H9 (cell line): ENCODE measurements at places on chromosomes 3 and 15. TPM values are rescaled to one million over a fixed set of nuclear protein-coding genes. Genes with fewer than 3 reads are reported as not detected.

DNA sequence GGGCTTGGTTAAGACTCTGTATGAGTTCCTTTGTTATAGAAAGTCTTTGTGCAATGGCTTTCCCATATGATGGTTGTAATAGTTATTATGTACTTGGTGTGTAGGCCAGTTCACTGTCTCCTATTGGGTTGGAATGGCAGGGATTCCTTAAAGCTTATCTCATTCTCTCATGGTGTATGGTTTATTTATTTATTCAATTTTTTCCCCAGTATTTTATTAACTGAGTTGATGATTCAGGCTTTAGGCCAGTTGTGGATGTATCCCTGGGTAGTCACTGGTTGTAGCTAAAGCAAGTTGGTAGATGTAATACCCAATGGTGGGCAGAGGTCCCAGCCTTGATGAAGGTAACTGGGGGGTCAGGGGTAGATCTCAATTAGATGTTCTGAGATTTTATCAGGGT, 349.4 kb downstream of the DOCK3 start:
- DNase-seq: no peak
- H3K4me3 ChIP-seq: no peak overlapping the region
- no peaks in the 10 kb centered on the region for H3K36me3 ChIP-seq
- H3K27ac ChIP-seq: no peak overlapping the region
- no peaks in the 10 kb centered on the region for H3K27me3 ChIP-seq

GRCh38 chr3:86152620-86153019, 838.3 kb downstream of the VGLL3 start:
- H3K4me1 ChIP-seq: no peaks in the 10 kb centered on the region
- no peak overlapping the region for H3K4me3 ChIP-seq
- no peak for DNase-seq
- no peak overlapping the region for H3K27ac ChIP-seq
- no peaks in the 10 kb centered on the region for H3K27me3 ChIP-seq

GRCh38 chr3:103617961-103618360, 1183.1 kb downstream of the ZPLD1 start:
- no peak for DNase-seq
- no peaks in the 10 kb centered on the region for H3K4me1 ChIP-seq
- H3K36me3 ChIP-seq: no peaks in the 10 kb centered on the region

- no peak for DNase-seq
- H3K4me3 ChIP-seq: no peak overlapping the region
- H3K36me3 ChIP-seq: no peaks in the 10 kb centered on the region
Observed at GRCh38 chr3:108106031-108106430, 15.2 kb upstream of the CD47 start.

DNA sequence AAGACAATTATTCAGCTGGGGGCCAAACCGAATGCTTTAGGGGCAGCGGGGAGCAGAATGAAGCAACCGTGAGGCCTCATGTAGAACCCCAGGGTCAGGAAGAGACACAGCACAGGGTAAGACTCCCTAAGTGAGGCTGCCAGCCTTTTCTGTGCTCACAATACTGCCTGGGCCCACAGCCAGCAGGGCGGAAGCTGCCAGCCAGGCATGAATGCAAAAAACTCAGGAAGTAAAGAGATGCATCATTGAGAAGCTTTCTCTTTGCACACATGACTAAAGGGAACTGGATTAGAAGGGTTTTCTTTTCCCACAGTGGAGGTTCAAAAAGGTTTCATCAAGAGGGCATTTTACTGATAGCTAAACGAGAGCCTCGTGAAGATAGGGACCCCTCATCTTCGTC, 33.3 kb downstream of the CA12 start:
- no peaks in the 10 kb centered on the region for H3K4me1 ChIP-seq
- DNase-seq: no peak
- no peaks in the 10 kb centered on the region for H3K27me3 ChIP-seq
- H3K36me3 ChIP-seq: no peaks in the 10 kb centered on the region
- no peak overlapping the region for H3K27ac ChIP-seq
- H3K4me3 ChIP-seq: no peak overlapping the region

DNA sequence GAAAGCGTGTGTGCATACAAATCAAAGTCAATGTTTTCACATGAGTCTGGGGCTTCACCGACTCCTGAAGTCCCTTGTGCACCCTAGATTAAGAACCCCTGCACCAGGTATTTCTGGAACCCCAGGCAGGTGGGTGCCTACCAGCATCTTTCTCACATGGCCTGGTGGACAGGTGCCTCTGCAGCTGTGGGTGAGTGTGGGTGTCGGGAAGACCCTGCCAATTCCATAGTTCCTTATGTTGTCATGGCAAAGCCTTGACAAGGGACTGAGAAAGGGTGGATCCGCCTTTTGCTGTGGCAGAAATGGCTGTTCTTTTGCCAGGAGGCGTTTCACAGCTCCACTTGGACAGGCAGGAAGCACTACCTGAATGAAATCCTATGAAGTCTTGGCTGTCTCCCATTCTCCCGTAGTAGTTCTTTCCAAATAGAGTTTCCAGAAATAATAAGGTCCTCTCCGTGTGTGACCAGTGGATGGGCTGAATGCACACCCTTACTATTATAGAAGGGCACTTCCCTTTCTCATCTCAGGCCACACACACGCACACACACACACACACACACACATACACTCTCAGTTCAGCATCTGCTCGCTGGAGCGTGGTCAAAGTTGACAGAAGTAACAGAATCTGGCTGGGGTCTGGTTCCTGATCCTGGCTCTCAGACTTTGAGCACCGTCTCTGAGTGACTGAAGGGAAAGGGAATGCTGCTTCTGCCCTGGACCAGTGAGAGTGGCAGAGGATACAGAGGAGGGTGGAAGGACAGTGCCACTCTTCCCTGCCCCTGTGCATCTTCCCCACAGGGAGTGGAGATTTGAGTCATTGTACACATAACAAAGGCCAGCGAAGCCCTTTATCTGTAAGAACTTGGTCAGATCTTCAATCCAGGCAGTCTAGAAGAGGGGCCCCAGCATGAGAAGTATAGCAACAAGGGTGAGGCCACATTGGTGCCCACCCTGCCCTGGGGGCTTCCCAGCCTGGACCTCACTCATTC, 38.7 kb downstream of the PDIA5 start:
- H3K4me3 ChIP-seq: no peak overlapping the region
- H3K36me3 ChIP-seq: peaks cover 53% of the 10 kb centered on the region
- DNase-seq: no peak
- H3K27me3 ChIP-seq: no peaks in the 10 kb centered on the region
- H3K4me1 ChIP-seq: no peaks in the 10 kb centered on the region

GRCh38 chr3:14844386-14845170, 25.8 kb downstream of the FGD5 start:
- H3K4me1 ChIP-seq: peaks cover 15% of the 10 kb centered on the region; the same call in 1 of the 2 replicates
- H3K36me3 ChIP-seq: no peaks in the 10 kb centered on the region; the same call in 2 of the 3 replicates
- H3K27me3 ChIP-seq: no peaks in the 10 kb centered on the region
- DNase-seq: no peak
- H3K27ac ChIP-seq: no peak overlapping the region

- H3K36me3 ChIP-seq: no peaks in the 10 kb centered on the region
- peaks cover 2% of the 10 kb centered on the region; the same call in 1 of the 2 replicates for H3K4me1 ChIP-seq
Observed at GRCh38 chr3:123036352-123037014, 8.9 kb upstream of the SEMA5B start.

DNA sequence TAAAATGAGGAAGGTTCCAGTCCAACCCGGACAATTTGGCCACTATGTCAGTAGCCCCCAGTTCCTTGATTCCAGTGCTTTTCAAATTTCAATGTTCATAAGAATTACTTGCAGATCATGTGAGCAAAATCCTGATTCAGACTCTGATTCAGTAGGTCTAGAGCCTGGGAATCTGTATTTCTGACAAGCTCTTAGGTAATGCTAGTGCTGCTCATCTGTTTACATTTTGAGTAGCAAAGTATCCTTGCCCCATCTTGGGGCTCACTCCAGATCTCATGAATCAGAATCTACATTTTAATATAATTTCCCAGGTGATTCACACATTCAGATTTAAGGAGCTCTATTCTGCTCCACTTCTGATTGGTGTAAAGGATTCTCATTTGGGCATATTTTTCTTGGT, 142.0 kb downstream of the NAALADL2 start:
- H3K27ac ChIP-seq: no peak overlapping the region
- no peak for DNase-seq
- no peak overlapping the region for H3K4me3 ChIP-seq
- H3K4me1 ChIP-seq: no peaks in the 10 kb centered on the region
- H3K36me3 ChIP-seq: no peaks in the 10 kb centered on the region
- no peaks in the 10 kb centered on the region for H3K27me3 ChIP-seq

DNA sequence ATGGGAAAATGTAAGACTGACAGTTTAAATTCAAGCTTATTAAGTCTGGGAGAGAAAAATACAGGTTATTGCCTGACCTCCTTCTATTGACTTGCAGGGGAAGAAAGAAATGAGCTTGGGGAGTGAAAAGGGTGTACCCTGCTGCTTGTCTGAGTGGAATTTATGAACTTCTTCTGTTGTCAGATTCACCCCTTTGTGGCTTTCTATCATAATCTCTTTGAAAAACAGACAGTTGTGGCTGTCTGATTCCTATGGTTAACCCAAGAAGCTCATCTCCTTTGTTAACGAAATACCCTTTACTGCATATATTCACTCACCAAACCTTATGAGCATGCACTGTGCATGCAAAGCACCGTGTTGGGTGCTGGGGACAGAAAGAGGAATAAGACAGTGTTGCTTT, 22.5 kb downstream of the GPD1L start:
- no peak overlapping the region for H3K4me3 ChIP-seq
- no peaks in the 10 kb centered on the region for H3K27me3 ChIP-seq
- no peaks in the 10 kb centered on the region for H3K36me3 ChIP-seq
- DNase-seq: no peak
- no peaks in the 10 kb centered on the region for H3K4me1 ChIP-seq
- H3K27ac ChIP-seq: no peak overlapping the region

GRCh38 chr15:85024509-85025336, 43.1 kb downstream of the PDE8A start:
- no peaks in the 10 kb centered on the region for H3K27me3 ChIP-seq
- no peak overlapping the region for H3K27ac ChIP-seq
- no peaks in the 10 kb centered on the region for H3K36me3 ChIP-seq

DNA sequence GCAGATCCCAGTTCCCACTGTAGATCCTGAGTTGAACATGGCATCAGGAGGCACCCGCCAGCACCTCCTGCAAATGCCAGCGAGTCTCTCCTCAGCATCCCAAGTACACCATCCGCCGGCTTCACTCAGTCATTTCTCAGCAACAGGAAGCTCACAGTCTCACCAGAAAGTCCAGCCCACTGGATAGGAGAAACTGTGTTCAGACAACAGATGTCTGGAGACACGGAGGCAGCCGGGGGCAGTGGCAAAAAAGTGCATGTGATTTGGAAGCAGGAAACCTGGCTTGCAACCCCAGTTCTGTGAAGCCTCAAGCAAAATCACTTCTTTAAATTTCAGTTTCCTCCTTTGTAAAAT, 68.7 kb downstream of the SRGAP3 start:
- H3K36me3 ChIP-seq: no peaks in the 10 kb centered on the region
- no peak overlapping the region for H3K4me3 ChIP-seq
- DNase-seq: no peak
- no peaks in the 10 kb centered on the region for H3K27me3 ChIP-seq

DNA sequence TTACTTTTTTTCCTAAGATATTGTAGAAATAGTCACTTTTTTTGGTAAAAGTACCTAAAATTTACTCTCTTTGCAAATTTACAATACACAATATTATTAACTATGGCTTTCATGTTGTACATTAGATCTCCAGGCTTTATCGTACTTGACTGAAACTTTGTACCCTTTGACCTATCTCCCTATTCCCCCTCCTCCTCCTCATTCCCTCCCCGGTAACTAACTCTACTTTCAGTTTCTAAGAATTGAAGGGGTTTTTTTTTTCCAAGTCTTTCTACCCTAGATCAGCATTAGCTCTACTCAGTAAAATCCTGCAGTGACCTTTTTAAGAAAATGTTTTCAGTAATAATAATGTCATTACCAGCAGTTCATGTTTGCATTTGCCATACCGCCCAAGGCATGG, 10.1 kb downstream of the HACL1 start:
- DNase-seq: no peak
- no peaks in the 10 kb centered on the region for H3K27me3 ChIP-seq
- H3K4me1 ChIP-seq: no peaks in the 10 kb centered on the region
- H3K36me3 ChIP-seq: peaks cover 39% of the 10 kb centered on the region
- no peak overlapping the region for H3K27ac ChIP-seq

- H3K27me3 ChIP-seq: no peaks in the 10 kb centered on the region
- H3K4me3 ChIP-seq: no peak overlapping the region
- DNase-seq: no peak
- peaks cover 5% of the 10 kb centered on the region for H3K4me1 ChIP-seq
- 0 out of 2 replicates have a peak, but pooled peaks cover 4% of the 10 kb centered on the region for H3K36me3 ChIP-seq
Observed at GRCh38 chr15:73518876-73519733, 76.1 kb downstream of the REC114 start.

DNA sequence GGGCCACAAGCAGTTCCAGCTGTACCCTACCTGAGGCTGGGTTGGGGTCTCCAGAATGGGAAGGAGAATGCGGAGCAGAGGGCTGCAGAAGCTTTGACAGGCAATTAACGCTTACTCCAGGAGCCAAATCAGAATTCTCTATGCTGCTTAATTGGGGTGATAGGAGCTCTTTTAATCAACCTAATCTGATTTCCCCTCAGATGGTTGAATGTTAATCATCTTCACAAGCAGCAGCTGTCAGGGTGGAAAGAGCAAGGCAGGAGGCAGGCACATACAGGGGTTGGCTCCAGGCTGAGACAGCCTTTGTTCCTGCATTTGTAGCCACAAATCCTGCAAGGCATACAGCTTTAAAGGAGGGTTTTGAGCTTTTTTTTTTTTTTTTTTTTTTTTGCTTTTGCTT, 2.6 kb downstream of the CILP start:
- H3K4me3 ChIP-seq: no peak overlapping the region
- DNase-seq: no peak
- no peaks in the 10 kb centered on the region; the same call in 2 of the 3 replicates for H3K36me3 ChIP-seq
- no peak overlapping the region for H3K27ac ChIP-seq
- no peaks in the 10 kb centered on the region for H3K4me1 ChIP-seq
- H3K27me3 ChIP-seq: no peaks in the 10 kb centered on the region

DNA sequence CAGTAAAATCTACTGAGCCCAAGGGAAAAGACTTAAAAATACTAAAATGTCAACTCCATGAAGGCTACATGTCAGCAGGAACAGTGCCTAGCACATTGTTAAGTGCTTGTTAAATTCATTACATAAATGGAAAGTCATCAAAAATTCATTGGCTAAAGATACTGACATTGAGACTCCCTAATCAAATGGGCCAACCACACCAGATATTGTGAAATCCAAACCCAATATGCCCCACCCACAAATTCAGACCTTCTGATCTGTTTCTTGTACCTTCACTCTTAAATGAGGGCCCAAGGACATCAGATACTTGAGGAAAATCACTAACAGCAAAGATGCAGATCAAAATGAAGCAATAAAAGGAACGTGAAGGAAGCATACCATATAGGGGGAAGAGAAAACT, 20.7 kb downstream of the MRPS22 start:
- no peak for DNase-seq
- H3K4me1 ChIP-seq: no peaks in the 10 kb centered on the region
- H3K27me3 ChIP-seq: no peaks in the 10 kb centered on the region
- peaks cover 77% of the 10 kb centered on the region for H3K36me3 ChIP-seq
- H3K4me3 ChIP-seq: no peak overlapping the region

GRCh38 chr3:55675478-55675877, 188.4 kb upstream of the WNT5A start:
- no peak for DNase-seq
- H3K36me3 ChIP-seq: no peaks in the 10 kb centered on the region
- H3K27me3 ChIP-seq: no peaks in the 10 kb centered on the region
- H3K4me3 ChIP-seq: no peak overlapping the region
- no peaks in the 10 kb centered on the region for H3K4me1 ChIP-seq

The ALG1L2 gene
- total RNA-seq: 0.94 and 1.2 TPM in 2 replicates

The DOCK3 gene
- total RNA-seq: 7.0 and 8.3 TPM in 2 replicates

The KLHDC8B gene
- total RNA-seq: 13.5 and 14.4 TPM in 2 replicates

The SNX22 gene
- total RNA-seq: 4.4 and 4.8 TPM in 2 replicates

The BAHD1 gene
- 52.9 and 54.1 TPM in 2 replicates for total RNA-seq

The ECE2 gene
- not detected in 2 replicates for total RNA-seq

The NR2E3 gene
- total RNA-seq: 0.31 and 0.35 TPM in 2 replicates

The SYNM gene
- 1.8 and 1.9 TPM in 2 replicates for total RNA-seq

The TRAIP gene
- 30.9 and 36.7 TPM in 2 replicates for total RNA-seq

The HESX1 gene
- 28.1 and 28.4 TPM in 2 replicates for total RNA-seq

The SMARCC1 gene
- 268 and 274 TPM in 2 replicates for total RNA-seq

The TMEM207 gene
- not detected in 2 replicates for total RNA-seq
